Right forelimb (tissue), 1 donor: ENCODE measurements at places on chromosomes 5 and 9.

GRCh38 chr5:79235634-79236361, at the start of gene JMY:
TSS of gene JMY (plus strand) at chr5:79236131. CDS start at chr5:79236651, 520 bp downstream.
- peak; percentile 88 for DNase-seq

GRCh38 chr5:151496041-151496484, 48.7 kb downstream of the SLC36A1 start:
- DNase-seq: no peak

- no peak for DNase-seq
Measured at GRCh38 chr5:25393256-25393655, 748.5 kb upstream of the CDH10 start.

DNA sequence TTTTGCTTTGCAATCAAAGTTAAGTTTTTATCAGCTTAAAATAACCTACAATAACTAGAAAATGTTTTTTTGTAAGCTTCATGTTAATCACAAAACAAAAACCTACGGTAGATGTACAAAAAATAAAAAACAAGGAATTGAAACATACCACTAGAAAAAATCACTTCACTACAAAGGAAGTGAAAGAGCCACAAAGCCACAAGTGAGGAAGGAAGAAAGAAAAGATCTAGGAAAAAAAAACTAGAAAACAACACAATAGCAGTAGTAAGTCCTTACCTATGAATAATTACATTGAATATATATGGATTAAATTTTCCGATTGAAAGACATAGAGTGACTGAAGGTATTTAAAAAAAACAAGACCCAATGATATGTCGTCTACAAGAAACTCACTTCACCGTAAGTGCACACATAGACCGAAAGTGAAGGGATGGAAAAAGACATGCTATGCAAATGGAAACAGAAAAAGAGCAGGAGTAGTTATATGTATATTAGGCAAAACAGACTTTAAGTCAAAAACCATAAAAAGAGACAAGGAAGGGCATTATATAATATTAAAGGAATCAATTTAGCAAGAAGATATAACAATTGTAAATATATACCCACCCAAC, 13.4 kb upstream of the ZDHHC21 start:
- no peak for DNase-seq

DNA sequence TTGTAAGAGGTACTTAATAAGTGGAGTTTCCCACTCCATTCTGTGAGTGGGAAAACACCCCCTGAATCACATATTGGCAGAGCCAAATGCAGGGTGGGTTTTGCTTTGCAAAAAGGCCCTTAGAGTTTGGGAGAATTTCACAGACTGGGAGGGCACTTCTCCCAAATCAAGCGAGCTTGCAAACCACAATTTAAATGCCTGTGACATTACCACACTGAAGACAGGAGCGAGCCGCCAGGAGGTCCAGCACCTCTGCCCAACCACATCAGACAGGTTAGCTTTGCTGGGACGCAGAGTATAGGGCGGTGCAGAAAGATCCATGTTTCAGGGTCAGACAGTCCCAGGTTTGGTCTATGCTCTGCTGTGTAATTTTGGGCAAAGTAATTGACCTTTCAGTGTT, 2.3 kb downstream of the ALAD start:
- DNase-seq: peak; percentile 3

- DNase-seq: peak; percentile 71
Measured at GRCh38 chr5:36875051-36875789, 1.3 kb upstream of the NIPBL start.

DNA sequence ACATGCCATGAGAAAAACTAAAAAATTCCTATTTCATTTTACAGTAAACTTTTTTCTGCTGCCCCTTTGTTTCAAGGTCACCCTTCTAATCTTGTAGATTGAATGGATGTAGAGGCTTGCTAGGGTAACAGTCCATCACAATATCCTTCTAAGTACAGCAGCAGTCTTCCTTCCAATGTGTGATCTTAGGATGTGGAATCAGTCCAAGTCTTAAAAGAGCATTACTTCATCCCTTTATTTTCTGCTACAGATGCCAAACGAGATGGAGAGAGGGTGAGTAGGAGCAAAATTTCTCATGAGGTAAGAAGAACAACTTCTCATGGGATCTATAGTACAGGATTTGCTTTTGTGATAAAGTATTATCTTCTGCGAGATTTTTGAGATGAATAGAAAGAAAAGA, 704 bp upstream of the IL33 start:
- no peak for DNase-seq

DNA sequence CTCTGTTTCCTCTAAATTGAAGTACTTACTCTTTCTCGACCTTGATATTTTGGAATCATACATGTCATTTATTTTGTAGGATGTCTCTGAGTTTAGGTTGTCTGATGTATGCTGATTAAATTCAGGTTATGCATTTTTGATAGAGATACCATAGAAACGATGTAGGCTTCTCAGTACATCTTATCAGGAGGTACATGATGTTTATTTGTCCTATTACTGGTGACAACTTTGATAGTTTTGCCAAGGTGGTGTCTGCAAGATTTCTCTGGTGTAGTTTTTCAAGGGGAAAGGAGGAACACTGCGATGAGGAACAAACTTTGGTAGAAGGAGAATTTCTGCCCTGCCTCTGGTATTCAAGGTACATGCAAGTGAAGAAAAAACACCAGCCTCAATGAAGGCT, 29.9 kb downstream of the SUB1 start:
- no peak for DNase-seq

GRCh38 chr5:90095292-90096060, 314.1 kb downstream of the CETN3 start:
- DNase-seq: no peak

GRCh38 chr5:18807256-18808149, 1173.2 kb downstream of the TAF11L14 start:
- DNase-seq: no peak

- DNase-seq: no peak
Measured at GRCh38 chr5:135578305-135578684, 496 bp downstream of the CXCL14 start.

- DNase-seq: no peak
Measured at GRCh38 chr5:27592231-27592630, 553.8 kb upstream of the CDH9 start.

DNA sequence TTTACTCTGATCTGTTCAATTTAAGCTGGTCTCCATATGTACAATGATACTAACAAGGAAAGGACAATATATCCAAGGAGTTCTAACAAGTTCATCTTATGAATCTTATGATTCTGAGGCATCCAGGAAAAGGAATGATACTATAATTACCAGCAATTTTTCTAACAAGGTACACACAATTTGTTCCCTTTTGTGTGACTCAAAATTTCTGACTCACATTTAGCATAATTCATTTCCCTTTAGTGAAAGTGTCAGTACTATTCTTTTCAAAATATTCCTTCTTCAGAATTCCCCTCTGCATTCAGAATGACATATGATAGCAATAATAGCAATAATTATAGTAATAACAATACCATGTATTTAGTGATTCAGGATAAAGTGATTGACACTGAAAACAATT, 594.8 kb downstream of the DMRTA1 start:
- no peak for DNase-seq

DNA sequence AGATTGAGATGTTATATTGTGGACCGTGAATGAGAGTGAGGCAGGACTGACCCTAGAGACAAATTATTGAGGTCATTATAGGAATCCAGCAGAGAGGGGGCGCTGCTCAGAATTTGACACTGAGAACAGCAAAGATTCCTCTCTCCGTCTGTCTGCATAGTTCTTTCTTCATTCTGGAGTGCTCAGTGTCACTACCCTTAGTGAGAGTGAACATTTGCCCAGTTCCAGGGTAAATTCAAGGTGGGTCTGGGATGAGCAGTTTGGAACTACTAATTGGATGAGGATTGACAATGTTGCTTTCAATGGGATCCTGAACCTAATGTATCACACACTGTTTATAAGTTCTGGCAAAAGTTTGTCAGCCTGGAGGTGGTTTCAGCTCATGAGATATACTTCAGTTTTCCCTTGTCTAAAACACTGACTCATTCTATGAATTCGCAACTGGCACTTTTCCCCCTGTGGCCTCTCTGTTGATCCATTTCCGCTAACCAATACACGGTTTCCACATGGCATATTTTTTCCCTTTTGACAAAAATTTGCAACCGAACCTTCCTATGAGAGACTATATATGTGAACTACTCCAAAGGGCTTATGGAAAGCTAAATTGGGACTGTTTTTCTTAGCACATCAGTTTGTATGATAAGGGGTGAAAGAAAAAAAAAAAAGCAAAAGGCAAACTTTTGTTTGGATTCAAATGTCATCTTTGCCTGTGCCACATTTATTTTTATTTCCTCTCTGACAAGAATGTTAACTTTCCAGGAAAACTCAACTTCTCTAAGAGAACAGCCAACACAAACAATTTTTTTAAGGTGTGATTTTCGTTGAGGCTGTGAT, 1240.7 kb upstream of the WWC1 start:
- no peak for DNase-seq

GRCh38 chr5:56986626-56986947, 34.7 kb upstream of the MIER3 start:
- DNase-seq: no peak

- DNase-seq: no peak
Measured at GRCh38 chr9:114811966-114812636, 6.3 kb upstream of the TNFSF15 start.

DNA sequence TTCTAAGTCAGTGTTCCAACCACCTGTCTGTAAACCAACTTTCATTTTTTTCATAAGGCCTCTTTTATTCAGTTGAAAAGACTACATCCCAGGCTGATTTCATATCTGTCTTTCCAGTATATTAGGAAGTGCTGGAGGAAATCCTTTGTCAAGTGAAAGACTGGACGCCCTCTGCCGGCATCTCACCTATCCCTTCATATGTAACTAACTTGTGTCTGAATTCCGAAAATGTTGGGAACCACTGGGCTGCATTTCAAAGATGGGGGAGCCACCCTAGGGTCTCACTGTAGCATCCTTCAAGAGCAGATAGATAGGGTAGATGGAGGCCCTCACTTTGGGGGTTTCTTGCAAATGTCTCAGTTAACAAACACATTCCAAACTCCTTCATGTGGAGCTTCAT, 569.8 kb downstream of the CTNND2 start:
- DNase-seq: no peak

DNA sequence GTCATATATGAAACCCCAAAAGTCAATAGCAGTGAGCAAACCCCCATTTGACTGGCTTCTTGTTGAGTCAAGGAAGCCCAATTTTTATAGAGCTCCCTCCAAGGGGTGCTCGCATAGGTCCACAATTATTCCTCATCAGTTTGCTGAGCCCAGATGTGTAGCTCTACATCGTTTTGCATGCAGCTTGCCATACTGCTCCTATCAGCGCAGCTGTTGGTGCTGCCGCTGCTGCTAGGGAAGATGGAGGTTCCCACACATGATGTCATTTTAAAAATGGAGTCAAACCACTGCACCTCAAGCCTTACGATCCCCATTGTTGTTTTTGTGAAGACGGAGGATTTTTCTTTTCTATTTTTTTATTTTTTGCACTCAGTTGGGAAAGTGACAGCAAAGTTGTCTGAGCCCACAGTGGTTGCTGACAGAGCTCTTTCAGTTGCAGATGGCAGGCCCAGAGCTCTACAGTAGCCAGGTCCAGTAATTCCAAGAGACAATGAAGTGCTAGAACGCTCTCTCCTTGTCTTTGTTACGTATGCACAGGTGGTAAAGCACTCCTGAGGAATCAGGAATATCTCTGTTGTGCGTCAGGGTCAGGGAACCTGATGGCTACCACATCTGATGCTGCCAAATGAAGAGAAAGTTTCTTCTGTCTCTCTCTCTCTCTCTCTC, 23.2 kb upstream of the C5orf63 start:
- DNase-seq: no peak

DNA sequence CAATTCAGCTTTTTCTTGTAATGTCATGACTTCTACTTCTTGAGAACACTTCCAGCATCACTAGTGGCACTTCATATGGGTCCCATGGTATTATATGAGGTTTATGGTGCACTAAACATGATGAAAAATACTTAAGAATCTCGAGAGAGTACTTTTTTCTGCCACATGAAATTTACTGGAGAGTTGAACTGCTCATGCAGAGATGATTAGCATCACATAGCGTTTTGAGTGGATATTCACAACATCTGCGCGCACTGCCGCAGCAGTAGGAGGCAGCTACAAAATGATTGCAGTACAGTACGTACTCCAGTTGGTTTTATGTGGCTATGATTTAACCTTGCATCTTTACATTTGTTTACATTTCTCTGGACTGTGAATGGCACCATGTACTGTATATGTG, 14.7 kb downstream of the RAD1 start:
- no peak for DNase-seq

GRCh38 chr9:128007566-128008138, 26.9 kb upstream of the EEIG1 start:
- peak; percentile 54 for DNase-seq

- DNase-seq: no peak
Measured at GRCh38 chr9:87720173-87720572, 5.7 kb upstream of the CTSL start.

GRCh38 chr5:146079695-146080373, 25.5 kb downstream of the PLAC8L1 start:
- DNase-seq: no peak

DNA sequence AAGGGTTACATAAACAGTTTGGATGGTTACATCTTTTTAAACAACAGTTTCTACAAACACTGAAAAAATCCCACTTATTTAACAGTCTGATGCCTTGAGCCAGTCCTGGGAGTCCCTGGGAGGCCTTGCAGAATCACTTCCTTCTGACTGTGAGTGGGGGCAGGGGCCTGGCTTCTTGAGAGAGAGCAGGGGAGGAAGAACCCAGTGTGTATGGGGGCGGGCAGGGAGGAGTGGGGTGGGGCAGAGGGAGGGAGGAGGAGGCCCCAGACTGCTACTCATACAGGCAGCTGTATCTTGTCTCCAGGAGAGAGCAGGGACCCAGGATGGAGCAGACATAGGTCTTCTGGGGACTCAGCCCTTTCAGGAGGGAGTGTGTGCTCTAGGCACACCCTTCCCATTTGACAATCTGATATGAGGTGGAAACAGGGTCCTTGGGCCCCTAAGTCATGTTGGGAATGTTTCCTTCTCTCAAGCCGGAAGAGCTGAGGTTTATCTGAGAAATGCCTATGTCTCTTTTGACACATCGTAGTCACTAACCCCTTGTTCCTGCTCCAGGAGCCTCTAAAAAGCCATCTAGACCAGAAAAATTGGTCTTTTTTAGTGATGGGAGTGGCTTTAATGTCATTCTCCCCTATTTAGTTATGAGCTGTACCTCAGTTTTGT, 52.8 kb downstream of the IRF1 start:
- DNase-seq: peak; percentile 74

DNA sequence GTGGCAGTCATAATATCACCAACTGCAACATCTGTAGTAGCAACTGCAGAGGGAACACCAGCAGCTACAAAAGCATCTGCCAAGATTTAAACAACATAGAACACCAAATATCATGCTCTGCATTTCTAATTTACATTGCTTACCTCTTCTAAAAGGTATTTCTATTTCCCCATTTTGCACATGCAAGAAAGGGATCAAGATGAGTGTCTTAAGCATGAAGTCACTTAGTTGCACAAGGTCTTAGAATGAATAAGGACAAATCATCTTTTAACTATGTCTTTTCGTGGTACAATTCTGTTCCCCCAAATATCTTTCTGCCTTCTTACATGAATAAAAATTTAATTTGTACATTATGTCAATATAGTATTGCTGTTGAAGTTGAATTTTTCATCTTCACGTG, 1746.4 kb downstream of the EFNA5 start:
- DNase-seq: no peak

GRCh38 chr9:126957687-126958053, 43.1 kb downstream of the RALGPS1 start:
- DNase-seq: no peak

GRCh38 chr5:158492841-158493242, 606.9 kb downstream of the EBF1 start:
- peak; percentile 71 for DNase-seq
